Caco-2 (cell line): ENCODE measurements at places on chromosomes 5 and 9.

GRCh38 chr9:94655739-94656138, 16.4 kb upstream of the FBP1 start:
- no peak overlapping the region for H3K27ac ChIP-seq
- H3K4me3 ChIP-seq = no peak overlapping the region
- no peaks in the 10 kb centered on the region for H3K27me3 ChIP-seq

DNA sequence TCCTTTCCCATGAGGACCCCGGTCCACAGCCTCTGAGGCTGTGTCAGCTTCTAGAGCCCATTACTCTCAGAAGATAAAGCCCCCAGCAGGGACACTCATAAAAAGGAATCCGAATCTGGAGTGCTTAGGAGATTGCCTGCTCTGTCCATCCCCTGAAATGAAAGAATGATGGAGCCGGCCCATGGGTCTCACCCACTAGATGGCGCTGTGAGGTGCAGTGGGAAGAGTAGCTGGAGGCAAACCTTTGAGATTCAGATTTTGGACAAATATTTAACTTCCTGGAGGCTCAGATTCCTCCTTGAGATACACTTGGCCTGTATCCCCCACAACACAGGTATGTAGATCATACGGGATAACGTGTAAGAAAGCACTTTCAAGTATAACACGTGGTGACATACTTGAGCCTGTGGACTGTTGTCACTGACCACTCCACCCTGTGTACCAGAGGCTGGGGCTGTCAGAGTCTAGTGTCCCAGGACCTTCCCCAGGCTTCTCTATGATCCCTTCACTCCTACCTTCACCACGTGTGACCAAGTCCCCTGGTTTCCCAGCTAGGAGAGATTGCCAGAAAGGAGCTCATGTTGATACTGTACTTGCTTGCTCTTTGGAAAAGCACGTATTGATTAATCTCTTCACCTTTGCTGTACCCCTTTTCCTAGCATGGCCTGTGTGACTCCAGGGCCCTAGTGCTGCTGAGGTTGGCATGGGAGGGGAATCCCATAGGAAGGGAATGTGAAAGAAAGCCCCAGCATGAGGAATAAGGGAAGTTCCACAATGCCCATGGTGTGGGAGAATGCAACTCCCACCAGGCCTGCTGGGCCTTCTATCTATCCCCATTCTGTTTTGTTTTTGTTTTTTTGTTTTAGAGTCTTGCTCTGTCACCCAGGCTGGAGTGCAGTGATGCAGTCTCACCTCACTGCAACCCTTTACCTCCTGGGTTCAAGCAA, 32.1 kb downstream of the TRMO start:
- H3K4me3 ChIP-seq = no peak overlapping the region
- H3K27ac ChIP-seq = no peak overlapping the region
- no peak for DNase-seq
- H3K27me3 ChIP-seq = no peaks in the 10 kb centered on the region
- H3K36me3 ChIP-seq = no peaks in the 10 kb centered on the region

- no peak for DNase-seq
- no peak overlapping the region for H3K27ac ChIP-seq
- H3K4me3 ChIP-seq = no peak overlapping the region
- H3K36me3 ChIP-seq = no peaks in the 10 kb centered on the region
Measured at GRCh38 chr5:137688210-137688840, 47.6 kb downstream of the KLHL3 start.

DNA sequence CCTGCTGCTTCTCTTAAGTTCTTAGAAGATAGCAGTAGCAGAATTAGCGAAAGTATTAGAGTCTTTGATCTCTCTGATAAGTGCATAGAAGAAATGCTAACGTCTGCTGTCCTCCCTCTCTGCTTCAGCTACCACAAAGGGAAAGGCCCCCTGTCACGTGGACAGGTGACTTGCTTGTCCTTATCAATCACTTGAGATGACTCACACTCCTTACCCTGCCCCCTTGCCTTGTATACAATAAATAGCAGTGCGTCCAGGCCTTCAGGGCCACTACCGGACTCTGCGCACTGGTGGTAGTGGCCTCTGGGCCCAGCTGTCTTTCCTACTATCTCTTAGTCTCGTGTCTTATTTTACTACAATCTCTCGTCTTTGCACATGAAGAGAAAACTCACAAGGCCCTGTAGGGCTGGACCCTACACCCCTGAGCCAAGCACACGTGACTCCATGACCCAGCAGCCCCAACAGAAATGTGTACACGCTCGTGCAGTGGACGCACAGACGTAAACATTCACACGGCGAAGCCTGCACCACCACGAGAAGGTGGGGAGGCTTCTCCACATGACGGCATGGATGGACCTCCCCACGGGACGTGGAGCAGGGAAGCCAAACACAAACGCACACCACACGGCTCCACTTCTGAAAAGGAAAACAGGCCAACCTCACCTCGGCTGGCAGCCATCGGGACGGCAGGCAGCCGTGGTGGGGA, 38.3 kb downstream of the PNPLA7 start:
- no peak overlapping the region for H3K4me3 ChIP-seq
- peaks cover 11% of the 10 kb centered on the region for H3K4me1 ChIP-seq
- peak; percentile 69 for DNase-seq
- H3K27ac ChIP-seq = no peak overlapping the region

DNA sequence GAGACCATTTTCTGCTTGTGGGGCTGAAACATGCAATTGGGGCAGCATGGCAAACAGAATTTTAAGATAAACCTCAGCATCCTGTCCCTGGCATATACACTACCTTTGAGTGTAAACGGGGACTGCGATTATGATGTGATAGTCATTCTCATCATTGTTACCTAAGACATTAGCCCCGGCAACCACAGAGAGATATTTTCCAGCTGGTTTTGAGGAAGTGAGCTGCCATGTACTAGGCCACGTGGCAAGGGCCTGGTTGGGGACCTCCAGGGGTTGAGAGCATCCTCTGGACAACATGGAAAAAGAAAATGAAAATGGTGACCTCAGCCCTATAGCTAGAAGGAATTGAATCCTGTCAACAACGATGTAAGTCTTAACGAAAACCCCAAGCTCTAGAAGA, 623.6 kb upstream of the CDH18 start:
- no peaks in the 10 kb centered on the region for H3K4me1 ChIP-seq
- no peaks in the 10 kb centered on the region for H3K27me3 ChIP-seq
- no peak overlapping the region for H3K27ac ChIP-seq
- no peak for DNase-seq
- no peak overlapping the region for H3K4me3 ChIP-seq

DNA sequence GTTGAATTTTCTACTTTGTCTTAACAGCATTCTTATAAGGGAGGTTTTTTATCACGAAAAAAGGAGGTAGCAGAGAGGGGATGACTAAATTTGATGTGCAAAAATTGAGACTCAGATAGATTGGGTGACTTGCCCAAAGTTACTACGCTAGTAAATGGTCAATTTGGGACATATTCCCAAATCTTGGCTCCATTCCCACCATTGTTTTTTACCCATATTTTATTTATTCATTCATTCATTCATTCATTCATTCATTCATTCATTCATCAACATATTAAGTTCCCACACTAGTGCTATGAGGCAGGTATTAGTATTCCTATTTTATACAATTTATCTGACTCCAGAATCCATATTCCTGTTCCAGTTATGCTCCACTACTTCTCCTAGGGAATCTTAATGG, 85.6 kb downstream of the HACD4 start:
- H3K27ac ChIP-seq = no peak overlapping the region
- H3K36me3 ChIP-seq = no peaks in the 10 kb centered on the region
- no peak overlapping the region for H3K4me3 ChIP-seq
- no peak for DNase-seq

GRCh38 chr9:121844562-121844961, 193.1 kb downstream of the DAB2IP start:
- no peak for DNase-seq
- no peak overlapping the region for H3K4me3 ChIP-seq
- H3K36me3 ChIP-seq = no peaks in the 10 kb centered on the region
- no peaks in the 10 kb centered on the region for H3K27me3 ChIP-seq
- H3K27ac ChIP-seq = no peak overlapping the region
- peaks cover 8% of the 10 kb centered on the region; the same call in 1 of the 2 replicates for H3K4me1 ChIP-seq

DNA sequence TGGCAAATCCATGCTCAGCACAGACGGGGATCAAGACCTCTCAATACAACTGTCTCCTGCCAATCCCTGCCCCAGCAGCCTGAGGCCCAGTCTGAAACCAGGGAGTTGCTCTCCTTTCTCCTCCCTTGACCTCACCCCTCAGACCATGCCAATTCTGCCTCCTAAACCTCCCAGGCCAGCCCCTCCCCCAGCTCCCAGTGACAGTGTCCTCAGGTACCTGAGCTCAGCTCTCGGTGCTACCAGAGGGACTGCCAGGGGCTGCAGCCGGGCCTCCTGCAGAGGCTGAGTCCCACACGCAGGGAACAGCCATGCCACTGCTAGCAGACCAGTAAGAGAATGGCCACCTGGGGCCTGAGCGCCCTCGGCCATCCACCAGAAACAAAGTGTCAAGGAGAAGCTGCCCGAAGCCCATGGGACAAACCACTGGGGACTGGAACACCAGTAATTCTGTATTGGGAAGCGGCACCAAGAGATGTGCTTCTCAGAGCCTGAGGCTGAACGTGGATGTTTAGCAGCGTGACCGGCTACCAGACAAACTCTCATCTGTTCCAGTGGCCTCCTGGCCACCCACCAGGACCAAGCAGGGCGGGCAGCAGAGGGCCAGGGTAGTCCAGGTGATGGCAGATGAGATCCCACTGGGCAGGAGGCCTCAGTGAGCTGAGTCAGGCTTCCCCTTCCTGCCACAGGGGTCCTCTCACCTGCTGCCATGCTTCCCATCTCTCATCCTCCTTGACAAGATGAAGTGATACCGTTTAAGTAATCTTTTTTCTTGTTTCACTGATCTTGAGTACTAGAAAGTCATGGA, 557 bp upstream of the IL3 start:
- DNase-seq = no peak
- H3K4me3 ChIP-seq = no peak overlapping the region
- no peaks in the 10 kb centered on the region for H3K27me3 ChIP-seq
- H3K4me1 ChIP-seq = no peaks in the 10 kb centered on the region

DNA sequence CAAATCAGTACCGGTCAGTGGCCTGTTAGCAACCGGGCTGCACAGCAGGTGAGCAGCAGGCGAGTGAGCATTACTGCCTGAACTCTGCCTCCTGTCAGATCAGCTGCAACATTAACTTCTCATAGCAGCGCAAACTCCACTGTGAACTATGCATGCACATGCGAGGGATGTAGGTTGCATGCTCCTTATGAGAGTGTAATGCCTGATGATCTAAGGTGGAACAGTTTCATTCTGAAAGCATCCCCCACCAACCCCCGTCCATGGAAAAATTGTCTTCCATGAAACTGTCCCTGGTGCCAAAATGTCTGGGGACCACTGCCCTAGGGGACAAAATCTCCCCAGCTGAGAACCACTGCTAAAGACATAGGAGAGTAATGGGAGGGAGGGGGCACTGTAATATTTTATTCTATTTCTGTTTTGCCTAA, 51.1 kb downstream of the P4HA2 start:
- no peak overlapping the region for H3K27ac ChIP-seq
- H3K36me3 ChIP-seq = no peaks in the 10 kb centered on the region
- no peak for DNase-seq

- peak; percentile 21 for DNase-seq
- H3K36me3 ChIP-seq = no peaks in the 10 kb centered on the region
- H3K4me3 ChIP-seq = no peak overlapping the region
- H3K27me3 ChIP-seq = no peaks in the 10 kb centered on the region
- H3K4me1 ChIP-seq = peaks cover 22% of the 10 kb centered on the region
Measured at GRCh38 chr5:34555699-34556508, 100.2 kb upstream of the RAI14 start.
